ENCODE measurements at places on chromosomes 7 and 10. TPM values are rescaled to one million over a fixed set of nuclear protein-coding genes. Genes with fewer than 3 reads are reported as not detected.

GRCh38 chr10:130440971-130441370 is 304.8 kb downstream of the GLRX3 start:
- DNase-seq, result no peak

The SHTN1 gene
- not detected for total RNA-seq

DNA sequence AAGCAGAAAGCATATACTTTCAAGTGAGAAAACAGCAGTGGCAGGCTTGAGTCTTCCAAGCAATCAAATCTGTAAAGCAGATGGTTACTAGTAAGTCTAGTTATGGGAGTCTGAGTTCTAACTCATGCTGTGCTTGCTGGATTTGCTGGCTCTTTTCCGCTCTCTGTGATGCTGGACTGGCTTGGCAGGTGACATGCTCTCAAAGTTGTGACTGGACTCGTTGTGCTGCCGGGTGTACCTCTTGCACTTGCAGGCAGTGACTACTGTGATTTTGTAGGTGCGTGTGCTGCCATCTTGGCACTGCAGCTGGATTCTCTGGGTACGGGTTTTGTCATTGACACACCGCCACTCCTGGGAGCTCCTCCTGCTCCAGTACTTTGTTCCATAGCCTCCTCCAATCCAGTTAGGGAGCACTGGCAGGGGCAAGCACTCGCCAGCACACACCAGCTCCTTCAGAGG is 3.1 kb downstream of the SOSTDC1 start:
- no peak for DNase-seq

DNA sequence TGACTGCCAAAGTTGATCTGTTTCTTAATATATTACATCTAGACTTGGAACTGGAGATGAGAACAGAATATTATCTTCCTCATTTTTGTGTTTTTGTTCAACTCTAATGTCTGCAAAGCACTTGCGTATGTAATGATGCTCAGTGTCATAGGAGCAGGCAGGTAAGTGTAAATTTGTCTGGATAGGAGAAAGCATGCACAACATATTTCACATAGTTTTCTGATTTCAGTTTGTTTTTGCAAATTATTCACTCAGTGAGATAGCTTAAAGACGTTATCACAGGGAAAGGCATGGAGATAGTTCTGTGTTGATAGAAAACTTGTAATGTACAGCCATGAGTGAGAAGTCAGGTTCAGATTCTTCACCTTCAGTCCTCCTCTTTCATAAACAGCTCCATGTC is 84.8 kb downstream of the CFTR start:
- no peak for DNase-seq

GRCh38 chr10:25828475-25828874 is 105.6 kb upstream of the MYO3A start:
- no peak for DNase-seq

- DNase-seq, result peak; percentile 92
Measured at GRCh38 chr10:87093632-87094372, 841 bp downstream of the GLUD1 start.

The ZPBP gene
- 0.36 TPM for total RNA-seq

The CABCOCO1 gene
- not detected for total RNA-seq

DNA sequence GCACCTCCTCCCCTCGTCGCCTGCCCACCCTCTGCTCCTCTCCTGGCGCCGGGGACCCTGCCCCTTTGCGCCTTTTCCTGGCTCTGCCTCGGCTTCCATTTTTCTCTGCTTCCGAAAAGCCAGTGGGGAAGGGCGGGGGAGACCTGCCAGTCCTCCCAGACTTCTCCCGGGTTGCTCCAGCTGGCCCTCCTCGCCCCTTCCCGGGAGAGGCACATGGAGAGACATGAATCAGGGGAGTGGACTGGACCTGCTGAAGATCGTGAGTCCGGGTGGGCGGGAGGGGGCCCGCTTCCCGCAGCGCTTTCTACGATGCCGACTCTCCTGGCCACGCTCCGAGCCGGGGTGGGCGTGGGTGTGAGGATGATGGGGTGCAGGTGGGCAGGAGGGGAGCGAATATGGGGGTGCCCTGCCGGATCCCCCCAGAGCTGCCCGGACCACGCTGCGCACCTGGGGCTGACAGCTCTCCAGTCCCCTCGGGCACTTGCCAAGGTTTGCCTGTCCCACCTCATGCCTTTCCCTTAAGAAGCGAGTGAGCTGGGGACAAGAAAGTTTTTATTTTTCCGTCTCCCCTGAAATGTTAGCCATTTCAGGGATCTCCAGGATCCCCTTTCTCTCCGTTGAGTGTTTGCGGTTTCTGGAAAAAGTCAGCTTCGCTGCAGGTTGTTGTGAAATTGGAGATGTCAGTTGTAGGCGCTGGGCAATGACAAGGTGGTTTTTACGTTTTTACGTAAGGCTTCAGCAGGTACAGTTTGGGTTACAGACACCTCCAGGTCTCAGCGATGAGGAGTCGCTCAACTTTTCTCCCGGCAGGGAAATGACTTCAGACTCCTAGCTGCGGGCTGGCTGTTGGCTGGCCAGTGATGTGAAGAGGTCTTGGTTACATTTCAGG is 977 bp downstream of the CACNB2 start:
- DNase-seq, result no peak

The PLPP4 gene
- total RNA-seq, result not detected

GRCh38 chr7:79506481-79506880 is 53.0 kb upstream of the MAGI2 start:
- DNase-seq, result no peak

GRCh38 chr7:87624628-87625027 is 3.6 kb upstream of the RUNDC3B start:
- DNase-seq, result no peak

GRCh38 chr7:4707217-4707741 is 25.2 kb downstream of the FOXK1 start:
- DNase-seq, result no peak

DNA sequence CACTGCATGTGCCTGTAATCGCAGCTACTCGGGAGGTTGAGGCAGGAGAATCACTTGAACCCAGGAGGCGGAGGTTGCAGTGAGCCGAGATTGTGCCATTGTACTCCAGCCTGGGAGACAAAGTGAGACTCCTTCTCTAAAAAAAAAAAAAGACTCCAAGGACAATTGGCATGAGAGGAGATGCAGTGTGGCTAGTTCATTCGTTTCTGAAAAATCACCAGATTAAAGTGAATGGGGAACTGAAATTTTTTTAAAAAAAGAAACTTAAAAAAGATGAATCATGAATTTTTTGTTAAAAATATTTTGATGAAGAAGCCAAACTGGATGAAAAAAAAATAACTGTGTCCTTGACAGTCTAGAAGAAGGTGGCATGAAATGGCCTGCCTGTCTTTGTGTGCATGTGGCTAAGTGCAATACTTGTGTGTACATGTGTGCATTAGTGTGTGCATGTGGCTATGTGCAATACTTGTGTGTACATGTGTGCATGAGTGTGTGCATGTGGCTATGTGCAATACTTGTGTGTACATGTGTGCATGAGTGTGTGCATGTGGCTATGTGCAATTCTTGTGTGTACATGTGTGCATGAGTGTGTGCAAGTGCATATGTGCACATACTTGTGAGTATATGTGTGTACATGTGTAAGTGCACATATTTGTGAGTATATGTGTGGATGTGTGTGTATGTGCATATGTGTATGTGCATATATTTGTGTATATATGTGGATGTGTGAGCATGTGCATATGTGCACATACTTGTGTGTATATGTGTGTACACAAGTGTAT is 391.7 kb upstream of the KLF6 start:
- DNase-seq, result no peak

GRCh38 chr7:39712751-39713150 is 89.4 kb downstream of the RALA start:
- DNase-seq, result no peak

GRCh38 chr7:102285540-102286236 is 980 bp upstream of the SH2B2 start:
- DNase-seq, result no peak

The CALML5 gene
- total RNA-seq, result not detected

DNA sequence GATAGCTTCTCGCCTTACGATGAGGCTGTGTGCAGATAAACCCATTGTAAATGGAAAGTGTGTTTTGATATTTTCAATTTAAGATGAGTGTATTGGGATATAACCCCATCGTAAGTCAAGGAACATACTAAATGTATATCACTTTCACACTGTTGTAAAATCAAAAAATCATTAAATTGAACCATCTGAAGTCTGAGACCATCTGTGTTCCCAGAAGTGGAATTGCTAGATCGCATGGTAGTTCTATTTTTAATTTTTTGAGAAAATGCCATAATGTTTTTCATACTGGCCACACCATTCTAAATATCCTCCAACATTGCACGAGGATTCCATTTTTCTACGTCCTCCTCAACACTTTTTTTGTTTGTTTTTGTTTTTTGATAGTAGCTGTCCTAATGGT is 209.1 kb upstream of the MTPN start:
- no peak for DNase-seq

GRCh38 chr10:121260377-121260776 is 337.9 kb downstream of the FGFR2 start:
- DNase-seq, result peak; percentile 4

DNA sequence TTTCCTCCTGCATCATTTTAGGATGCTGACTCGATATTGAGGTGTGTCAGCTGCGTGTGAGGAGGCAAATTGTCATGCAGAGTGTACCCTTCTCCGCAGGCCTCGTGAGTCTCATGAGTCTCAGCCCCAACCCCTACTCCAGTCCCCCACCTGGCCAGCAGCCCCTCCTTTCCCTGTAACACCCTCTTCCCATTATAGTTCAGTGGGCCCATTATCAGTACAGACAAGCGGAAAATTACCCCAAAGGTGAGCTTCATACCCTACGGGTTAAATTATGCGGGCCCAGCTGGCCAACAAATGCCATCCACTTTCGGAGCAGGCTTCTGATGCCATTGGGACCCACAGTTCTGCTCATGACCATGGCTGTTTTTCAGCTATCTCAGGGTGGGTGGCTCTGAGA is 25.2 kb downstream of the SFTPD start:
- no peak for DNase-seq

DNA sequence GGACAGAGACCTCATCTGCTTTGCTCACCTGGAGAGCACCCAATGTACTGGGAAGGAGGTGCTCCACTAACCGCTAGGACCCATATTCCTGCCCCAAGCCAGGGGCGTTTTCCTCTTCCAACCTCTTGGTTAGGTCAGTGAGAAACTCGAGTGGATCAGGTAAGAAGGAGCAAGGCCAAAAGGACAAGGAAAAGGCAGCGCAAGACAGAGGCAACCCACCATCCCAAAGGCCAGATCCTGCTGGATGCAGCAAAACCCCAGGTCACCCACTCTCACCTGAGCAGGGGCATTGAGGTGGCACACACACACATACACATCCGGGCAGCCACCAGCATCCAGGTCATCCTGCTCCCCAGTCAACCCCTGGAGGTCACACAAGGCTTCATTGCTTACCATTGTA is 105.1 kb downstream of the GRID1 start:
- no peak for DNase-seq

The AKR1D1 gene
- total RNA-seq, result not detected

GRCh38 chr10:130498042-130498441 is 361.9 kb downstream of the GLRX3 start:
- no peak for DNase-seq

GRCh38 chr7:44172803-44173424 is 16.3 kb downstream of the GCK start:
- DNase-seq, result no peak

DNA sequence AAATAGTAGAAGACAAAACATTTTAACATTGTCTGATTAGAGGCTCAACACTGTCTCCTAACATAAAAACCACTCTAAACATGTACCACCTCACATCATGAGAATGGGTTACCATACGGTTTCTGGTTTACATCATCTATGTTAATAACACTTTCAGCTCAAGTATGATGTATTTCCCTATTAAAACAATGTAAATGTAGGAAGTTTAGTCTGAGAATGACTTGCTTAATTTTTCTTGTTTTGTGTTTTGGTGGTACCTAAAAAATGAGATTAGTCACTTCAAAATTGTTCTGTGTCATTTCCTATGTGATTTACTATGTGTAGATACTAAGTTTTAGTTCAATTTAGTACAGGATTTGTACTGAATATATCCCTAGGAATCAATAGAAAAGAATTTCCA is 195.8 kb upstream of the SEMA3C start:
- no peak for DNase-seq

GRCh38 chr10:89162596-89162995 is 44.5 kb downstream of the CH25H start:
- no peak for DNase-seq

DNA sequence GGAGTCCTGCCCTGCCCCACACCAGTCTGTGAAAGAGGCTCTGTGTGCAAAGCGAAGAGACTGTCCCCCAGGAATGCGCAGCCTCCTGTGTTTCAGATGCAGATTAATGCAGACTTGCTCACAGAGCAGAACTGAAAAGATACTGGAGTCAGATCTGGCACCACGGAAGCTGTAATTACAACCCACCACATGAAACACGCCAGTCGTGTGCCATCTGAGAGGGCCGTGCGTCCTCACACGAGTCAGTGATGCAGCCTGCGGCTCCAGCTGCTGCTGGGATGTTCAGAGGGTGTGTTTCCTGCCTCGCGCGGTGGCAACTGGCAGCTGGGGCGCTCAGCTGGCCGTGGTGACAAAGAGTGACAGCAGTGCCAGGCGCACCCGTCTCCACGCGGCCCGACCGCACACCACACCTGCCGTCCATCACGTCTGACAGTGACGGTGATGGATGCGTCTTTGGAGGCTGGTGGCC is 50.0 kb downstream of the NKX6-2 start:
- DNase-seq, result no peak

GRCh38 chr7:41698726-41699125 is 4.2 kb downstream of the INHBA start:
- DNase-seq, result no peak

The ABCB1 gene
- total RNA-seq, result 8.9 TPM

The DNAH11 gene
- total RNA-seq, result 2.3 TPM

The TUBB8 gene
- total RNA-seq, result not detected

DNA sequence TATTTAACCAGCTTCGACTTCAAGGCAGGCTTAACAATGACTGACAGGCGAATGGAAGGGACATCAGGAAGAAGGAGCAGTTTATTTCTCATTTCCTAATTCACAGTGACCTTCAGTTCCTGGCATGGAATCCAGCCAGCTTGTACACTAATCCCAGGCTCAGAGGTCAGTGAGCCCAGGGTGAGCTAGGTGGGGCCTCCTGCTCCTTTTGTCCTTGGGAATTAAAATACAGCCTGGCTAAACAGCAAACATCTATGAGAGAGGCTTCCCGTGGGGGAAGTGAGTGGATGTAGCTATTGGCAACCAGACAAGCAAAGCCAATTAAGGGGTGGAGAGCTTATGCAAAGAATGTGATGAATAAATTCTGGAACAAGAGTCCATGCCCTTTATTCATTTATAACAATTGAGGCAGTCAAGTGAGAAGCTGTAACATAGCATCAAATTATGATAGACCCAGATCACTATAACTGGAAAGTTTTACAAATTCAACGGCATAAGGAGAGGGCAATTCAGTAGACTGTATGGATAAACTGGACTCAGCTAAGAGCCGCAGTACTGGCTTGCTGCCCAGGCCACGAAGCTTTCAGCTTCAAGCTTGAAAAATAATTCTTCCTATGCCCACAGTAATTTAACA is 57.1 kb downstream of the STK17A start:
- DNase-seq, result no peak

GRCh38 chr7:40733114-40733513 is 598.3 kb downstream of the SUGCT start:
- DNase-seq, result no peak

The FRMPD2 gene
- not detected for total RNA-seq

GRCh38 chr7:114264023-114264422 is 150.6 kb upstream of the FOXP2 start:
- DNase-seq, result no peak

The ODAD2 gene
- 0.40 TPM for total RNA-seq

GRCh38 chr7:132242192-132242812 is 334.0 kb downstream of the PLXNA4 start:
- DNase-seq, result no peak

The GIMAP7 gene
- 29.0 TPM for total RNA-seq

The CCL24 gene
- total RNA-seq, result not detected
